NCI-H524 treated with DMSO at 0.1 percent for 48 hours (cell line): ENCODE measurements at places on chromosomes 7 and 10.

DNA sequence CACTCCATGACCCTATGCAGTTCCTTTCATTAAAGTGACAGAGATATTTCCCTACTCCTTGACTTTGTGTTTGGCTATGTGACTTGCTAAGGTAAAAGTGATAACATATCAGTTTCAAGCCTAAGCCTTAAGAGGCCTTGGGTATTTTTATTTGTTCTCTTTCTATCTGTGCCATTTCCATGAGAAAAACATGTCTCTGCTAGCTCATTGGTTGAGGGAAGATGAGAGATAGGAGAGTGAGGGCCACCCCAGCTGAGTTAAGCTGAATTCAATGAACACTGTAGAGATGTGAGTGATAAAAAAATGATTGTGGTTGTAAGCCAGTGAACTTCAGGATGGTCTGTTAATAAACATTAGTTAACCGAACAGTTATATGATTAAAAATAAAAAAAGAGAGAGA, 13.4 kb downstream of the TASOR2 start:
- DNase-seq: no peak

GRCh38 chr7:32891043-32891799, at the start of gene KBTBD2:
Gene KBTBD2 (minus strand): TSS chr7:32891760. CDS start chr7:32879604, 12,156 bp downstream.
- DNase-seq: no peak

- DNase-seq: no peak
Measured at GRCh38 chr10:103295374-103296015, 18.6 kb downstream of the INA start.

DNA sequence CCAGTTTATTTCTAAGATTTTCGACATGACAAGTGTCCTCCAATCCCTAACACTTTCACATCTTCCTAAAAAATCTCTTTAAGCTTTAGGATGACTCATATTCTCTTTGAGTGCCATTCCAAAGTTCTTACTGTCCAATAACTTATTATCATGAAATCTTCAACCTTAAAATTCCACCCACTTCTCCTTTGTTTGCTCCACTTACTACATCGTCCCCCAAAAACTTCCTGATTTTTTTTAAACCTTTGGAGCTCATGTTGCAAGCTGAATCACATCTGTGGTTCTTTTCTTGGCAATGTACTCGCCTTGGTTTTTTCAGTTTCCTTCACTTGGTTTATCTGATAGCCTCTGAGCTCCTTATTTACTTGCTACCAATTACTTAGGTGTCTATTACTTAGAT, 39.2 kb upstream of the JCAD start:
- DNase-seq: no peak

- DNase-seq: no peak
Measured at GRCh38 chr7:101814081-101814990, 3.1 kb upstream of the CUX1 start.

DNA sequence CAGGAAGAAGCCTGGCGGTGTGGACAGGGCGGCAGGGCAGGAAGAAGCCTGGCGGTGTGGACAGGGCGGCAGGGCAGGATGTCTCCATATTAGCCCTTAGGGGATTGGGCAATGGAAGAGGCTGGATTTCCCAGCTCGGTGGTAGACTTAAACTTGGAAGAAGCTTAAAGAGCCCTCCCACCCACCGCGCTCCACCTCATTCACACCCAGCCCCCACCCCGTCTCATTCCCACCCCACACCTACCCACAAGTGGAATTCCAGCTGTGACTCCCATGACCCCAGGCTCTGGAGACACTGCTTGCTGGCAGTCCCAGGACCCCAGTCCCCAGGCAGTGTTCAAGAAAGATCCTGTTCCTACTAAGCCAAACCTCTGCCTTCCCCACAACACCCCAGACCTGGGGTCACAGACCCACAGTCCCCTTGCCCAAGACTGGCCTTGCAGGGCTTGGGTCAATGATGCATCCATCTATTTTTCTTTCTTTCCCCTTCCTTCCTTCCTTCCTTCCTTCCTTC, 34.0 kb downstream of the SPDYE6 start:
- DNase-seq: no peak

DNA sequence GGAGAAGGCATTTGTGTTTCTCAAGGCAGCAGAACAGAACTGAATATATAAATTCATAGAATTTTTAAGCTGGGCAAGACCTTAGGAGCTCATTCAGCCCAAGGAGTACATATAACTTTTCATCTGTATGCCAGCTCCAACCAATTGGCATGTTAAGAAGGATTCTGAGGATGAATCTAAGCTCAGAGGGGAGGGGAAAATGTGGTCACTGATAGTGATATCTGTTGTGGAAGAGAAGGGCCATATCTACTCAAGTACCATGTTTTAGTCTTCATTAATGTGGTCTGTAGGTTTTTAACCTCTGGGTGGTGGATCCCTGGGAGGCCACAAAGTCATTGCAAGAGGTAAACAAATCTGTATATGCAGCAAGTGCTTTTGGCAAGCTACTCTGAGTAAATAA, 6.4 kb downstream of the CALD1 start:
- no peak for DNase-seq

DNA sequence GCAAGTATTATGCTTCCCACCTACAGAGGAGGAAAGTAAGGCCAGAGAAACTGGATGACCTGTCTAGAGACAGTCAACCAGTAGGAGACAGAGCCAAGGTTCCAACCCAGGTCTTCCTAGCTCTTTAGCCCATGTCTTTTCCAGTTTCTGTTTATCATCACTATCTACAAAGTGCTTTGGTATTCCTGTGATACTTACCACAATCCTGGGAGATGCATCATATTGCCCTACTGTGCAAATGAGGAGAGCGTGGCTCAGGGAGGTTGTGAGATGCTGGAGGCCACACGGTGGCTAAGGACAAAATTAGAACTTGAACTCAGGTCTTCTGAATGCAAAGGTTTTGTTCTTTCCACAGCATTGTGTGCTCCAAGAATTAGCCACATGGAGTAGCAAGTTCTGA, 11.2 kb upstream of the PLEKHA1 start:
- no peak for DNase-seq

GRCh38 chr7:33044401-33044718, 18.2 kb downstream of the NT5C3A start:
- no peak for DNase-seq

DNA sequence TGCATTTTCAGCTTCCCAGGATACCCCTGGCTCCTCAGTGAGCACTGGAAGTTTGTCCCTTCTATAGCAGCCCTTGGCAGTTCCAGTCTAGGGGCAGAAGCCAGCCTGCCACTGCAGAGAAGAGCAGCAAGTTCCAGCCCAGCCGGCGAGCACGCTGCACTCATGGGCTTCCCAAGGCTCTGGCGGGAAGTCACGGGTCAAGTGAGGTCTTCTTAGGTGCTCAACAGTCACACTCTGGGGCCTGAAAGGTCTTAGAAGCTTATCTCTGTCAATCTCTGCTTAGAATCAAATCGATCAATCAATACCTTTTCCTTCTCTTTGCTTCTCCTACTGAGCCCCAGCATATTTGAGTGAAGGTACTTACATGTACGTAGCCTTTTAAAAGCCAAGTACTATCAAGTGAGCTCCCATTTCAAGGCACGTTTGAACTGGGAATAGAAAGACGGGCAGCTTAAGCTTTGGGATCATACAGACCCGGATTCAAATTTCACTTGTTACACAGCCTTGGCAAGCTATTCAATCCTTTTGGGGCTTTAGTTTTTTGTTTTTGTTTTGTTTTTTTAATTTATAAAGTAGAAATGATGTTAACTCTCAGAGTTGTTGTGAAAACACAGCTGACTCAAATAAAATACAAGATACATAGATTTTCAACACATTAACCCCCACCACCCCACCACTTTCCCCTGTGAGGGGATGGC, 152.6 kb upstream of the KLF14 start:
- no peak for DNase-seq
